ENCODE measurements at places on chromosomes 12 and 14. TPM values are rescaled to one million over a fixed set of nuclear protein-coding genes. Genes with fewer than 3 reads are reported as not detected.

RPGRIP1 gene
- total RNA-seq, result not detected

DNA sequence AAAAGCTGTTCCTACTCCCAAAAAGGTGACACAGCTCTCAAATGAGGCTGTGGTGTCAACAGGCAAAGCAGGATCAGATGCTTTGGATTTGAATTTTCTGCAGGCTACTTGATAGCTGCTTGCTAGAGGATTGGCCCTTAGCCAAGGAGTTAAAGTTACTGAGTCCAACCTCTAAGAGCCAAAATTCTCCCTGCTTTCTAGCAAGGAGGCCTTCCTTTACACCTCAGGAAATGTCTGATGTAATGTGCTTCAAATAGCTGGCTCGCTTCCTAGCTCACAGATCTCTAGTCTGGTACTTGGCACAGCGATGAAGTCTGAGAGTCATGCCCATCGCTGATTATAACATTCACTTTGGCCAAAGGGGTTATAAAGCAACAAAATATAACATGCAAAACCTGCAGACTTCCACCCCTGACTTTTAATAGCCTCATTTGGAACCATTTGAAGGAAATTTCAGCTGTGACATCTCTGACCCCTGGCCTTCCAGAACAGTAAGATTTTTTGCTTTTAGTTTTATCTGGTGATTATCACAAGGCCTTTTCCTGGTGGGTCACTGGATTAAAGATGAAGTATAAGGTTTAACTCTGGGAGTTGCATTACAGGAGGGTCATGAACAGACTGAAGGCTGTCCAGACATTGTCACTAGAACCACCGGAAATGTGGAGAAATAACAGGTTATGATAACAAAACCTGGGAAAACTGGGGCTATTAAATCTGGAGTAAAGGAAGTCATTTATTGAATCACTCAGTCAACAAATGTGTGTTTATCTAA is 189.7 kb downstream of the EPS8 start:
- peak; percentile 14 for DNase-seq

KCNJ8 gene
- 0.72 TPM for total RNA-seq

GRCh38 chr12:131133994-131134393 is 180.3 kb downstream of the ADGRD1 start:
- DNase-seq, result no peak

GRCh38 chr12:106345746-106346145 is 11.8 kb upstream of the POLR3B start:
- peak; percentile 48 for DNase-seq

GRCh38 chr12:49201595-49202295 is 12.9 kb upstream of the TUBA1A start:
- DNase-seq, result peak; percentile 86

PAPLN gene
- total RNA-seq, result 1.5 TPM

DNA sequence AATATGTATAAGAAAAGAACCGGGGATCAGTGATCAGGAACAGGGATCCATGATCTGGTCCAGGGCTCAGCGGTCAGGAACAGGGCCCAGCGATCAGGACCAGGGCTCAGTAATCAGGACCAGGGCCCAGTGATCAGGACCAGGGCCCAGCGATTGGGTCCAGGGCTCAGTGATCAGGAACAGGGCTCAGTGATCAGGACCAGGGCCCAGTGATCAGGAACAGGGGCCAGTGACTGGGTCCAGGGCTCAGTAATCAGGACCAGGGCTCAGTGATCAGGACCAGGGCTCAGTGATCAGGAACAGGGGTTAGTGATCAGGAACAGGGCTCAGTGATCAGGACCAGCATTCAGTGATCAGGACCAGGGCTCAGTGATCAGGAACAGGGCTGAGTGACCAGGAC is 56.3 kb downstream of the TMEM121 start:
- no peak for DNase-seq

- no peak for DNase-seq
Observed at GRCh38 chr12:27936196-27936595, 36.3 kb downstream of the PTHLH start.

- no peak for DNase-seq
Observed at GRCh38 chr12:116867523-116867922, 13.7 kb downstream of the HRK start.
